ENCODE measurements at places on chromosomes 11 and 22.

DNA sequence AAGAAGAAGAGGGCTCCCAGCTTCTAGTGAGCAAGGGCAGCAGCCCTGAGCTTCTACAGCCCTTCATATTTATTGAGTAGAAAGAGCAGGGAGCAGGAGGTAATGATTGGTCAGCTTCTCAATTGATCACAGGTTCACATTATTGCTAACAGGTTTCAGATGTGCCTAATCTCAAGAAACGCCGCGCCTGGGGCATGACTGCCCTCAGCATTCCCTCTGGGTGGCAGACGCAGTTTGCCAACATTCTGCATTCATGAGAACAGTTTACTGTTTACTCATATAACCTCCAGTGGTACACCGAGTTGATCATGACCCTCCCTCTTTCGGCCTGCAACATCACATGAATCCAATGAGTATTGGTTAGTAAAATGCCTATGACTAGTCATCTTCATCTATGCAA, 4.7 kb upstream of the ZNF74 start:
- DNase-seq, result no peak

DNA sequence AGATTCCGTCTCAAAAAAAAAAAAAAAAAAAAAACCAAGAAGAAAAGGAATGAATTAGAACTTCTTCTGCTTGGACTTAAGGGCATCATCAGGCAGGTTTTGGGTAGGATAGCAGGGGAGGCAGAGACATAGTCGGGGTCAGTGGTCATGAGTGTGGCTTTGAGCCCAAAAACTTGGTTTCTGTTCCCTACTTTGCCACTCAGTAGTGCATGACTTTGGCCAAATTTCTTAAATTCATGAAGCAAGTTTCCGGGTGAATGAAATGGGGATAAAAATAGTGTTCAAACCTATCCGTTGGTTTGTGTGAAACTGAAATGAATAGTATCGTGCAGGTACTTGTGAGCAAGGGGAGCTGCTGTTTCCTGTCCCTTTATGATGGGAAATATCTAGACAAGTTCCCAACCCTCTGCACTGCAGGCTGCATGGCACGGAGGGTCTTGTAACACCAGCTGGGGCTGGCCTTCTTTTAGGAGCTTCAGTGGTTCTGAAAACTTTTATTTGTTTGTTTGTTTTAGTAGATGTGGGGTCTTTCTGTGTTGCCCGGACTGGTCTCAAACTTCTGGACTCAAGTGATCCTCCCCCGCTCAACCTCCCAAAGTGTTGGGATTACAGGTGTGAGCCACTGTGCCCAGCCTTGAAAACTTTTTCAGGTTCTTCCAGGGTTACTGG, 18.4 kb downstream of the NEAT1 start:
- no peak for DNase-seq

GRCh38 chr11:9739123-9739900, 75.4 kb downstream of the SWAP70 start:
- no peak for DNase-seq

DNA sequence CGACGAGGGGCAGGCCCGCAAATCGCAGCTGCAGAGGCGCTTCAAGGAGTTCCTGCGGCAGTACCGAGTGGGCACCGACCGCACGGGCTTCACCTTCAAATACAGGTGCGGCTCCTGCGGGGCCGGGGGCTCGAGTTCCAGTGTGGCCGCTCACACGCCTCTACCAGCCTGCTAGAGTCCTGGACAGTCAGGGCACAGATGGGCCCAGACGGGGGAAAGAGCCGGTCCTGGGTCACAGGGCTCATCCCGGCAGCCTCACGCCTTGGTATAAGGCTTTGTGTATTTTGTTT, 506 bp downstream of the MCM5 start:
- no peak for DNase-seq

DNA sequence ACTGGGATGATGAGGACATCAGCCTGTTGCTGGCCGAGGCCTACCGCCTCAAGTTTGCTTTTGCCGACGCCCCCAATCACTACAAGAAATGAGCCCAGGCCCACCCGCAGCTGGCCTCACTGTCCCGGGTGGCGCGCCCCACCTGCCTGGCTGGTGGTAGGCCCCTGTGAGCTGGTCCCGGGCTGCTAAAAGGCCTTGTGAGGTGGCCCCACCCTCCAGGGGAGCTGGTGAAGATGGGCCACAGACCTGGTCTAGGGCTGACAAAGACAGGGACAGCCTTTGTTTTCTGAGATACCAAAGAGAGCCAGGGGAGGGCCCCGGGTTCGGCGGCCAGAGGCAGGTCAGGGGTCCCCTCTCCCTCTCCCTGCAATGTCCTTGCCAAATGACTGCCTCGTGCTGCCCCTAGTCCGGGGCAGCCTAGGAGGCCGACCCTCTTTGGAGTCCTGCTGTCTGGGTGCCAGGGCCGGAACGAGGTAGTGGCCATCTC, 411.1 kb downstream of the TBC1D22A start:
- DNase-seq, result no peak

DNA sequence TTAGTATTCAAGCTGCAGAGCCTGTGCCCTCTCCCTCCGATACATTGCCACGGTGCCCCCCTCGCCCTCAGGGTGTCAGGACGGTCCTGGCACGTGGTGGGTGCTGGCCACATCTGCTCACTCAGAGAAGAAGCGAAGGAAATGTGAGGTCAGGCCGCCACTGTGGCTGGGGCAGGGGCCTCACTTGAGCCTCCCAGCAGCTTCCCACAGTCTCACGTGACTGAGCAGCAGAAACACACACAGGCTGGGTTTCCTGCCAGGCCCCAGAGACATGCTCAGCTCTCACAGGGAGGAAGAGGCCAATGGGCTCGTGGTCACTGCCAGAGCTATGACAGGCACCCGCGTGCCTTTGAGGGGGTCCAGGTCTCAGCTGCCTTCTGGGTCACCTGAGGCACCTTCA, 37.9 kb upstream of the PRR5 start:
- DNase-seq, result peak; percentile 24

GRCh38 chr11:76339221-76339620, 41.7 kb downstream of the THAP12 start:
- DNase-seq, result no peak

DNA sequence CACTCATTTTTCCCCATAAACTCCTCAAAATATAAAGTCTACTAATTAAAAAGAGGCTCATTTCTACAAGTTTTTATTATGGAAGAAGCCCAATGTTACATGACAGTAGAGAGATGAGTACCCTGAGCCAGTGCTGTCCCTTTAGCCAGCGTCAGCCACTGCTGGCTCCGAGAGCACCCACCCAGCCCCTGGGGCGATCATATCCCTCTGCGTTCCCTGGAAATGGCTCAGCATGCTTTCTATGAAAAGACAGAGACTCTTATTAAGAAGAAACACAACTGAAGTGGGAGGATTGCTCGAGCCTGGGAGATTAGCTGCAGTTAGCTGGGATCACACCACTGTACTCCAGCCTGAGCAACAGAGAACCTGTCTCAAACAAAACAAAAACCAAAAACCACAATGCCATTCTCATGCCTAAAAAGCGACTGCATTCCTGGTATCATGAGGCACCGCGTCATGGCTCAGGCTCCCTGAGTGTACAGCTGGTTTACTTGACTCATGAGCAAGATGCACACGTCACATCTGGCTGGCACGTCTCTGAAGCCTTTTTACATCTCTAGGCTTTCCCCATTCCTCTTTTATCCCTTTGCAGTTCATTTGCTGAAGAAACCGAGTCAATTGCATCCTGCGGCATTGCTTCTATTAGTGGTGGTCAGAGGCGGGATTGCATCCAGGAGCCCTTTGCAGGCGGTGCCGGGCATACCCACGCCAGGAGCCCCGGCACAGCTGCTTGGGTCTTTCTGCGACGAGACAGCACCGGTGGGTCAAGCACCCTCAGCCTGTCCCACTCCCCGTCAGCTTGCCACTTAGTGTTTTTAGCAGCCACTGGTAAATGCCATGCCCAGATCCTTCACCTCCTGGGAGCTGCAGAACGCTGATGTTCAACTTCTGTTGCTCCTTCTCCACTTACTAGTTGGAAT, 119.9 kb downstream of the CTTN start:
- DNase-seq, result no peak

DNA sequence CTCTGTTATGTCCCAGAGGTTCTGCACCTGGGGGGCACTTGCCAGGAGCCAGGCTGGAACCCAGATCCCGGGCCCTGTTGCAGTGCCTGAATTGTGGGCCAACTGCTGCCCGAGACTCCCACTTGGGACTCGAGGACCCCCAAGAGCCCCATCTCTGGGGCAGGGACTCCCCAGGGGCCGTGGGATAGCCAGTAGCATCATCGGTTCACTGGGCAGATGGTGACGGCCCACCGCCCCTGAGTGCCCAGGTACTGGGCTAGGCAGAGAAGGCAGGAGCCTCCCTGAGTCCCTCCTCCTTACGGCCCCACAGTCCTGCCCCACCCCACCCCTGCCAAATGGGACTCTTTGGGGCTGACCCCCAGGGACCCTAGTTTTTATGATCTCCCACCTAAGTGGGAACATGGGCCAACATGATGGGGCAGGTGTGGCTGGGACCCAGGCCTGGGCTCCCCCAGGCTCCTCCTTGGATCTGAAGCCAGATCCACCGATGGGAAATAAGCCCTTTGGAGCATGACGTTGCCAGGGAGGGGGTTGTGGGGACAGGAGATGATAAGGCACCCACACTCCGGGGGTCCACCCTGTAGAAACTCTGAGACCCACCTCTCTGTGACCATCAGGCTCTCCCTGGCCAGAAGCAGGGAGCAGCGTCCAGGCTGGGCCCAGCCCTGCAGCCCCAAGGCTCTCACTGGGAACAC, 94.5 kb upstream of the FGF3 start:
- no peak for DNase-seq

- DNase-seq, result no peak
These were observed 13.9 kb downstream of the CCDC157 start for GRCh38 chr22:30370641-30371230.

- DNase-seq, result no peak
These were observed 354.7 kb downstream of the LARGE1 start for GRCh38 chr22:33565580-33565995.

GRCh38 chr22:20291249-20291586, 23.1 kb upstream of the RTN4R start:
- no peak for DNase-seq

GRCh38 chr11:74050465-74050864, 41.6 kb upstream of the UCP3 start:
- no peak for DNase-seq

DNA sequence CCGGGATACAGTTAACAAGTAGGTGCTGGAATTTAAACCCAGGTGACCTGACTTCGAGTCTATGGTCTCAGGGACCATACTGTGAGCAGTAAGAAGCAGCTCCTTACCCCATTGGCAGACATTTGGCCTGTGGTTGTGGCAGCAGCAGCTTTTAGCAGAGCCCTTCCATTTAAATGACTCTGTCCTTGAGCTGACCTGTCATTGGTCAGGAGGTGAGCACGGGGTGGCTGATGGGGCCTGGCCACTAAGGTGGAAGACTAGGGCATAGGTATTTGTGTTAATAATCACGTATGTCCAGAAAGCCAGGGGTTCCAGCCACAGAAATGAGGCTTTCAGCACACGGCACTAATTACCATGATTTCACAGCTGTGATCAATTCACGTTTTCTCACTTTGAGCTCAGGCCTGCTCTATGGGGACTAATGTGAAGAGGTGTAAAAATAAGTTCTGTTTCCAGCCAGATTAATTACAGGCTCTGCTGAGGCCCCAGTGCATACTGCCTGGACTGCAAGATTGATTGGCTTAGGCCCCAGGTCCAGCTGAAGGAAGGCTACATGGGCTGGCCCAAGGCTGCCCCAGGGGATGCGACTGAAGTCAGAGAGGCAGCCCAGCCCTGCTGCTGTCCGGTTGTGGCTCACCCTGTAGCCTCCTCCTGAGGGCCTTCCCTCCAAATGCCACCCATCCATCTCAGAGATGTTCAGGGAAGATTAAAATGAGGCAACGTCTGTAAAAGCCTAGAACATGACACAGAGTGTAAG, 76.0 kb downstream of the FDX1 start:
- DNase-seq, result no peak

DNA sequence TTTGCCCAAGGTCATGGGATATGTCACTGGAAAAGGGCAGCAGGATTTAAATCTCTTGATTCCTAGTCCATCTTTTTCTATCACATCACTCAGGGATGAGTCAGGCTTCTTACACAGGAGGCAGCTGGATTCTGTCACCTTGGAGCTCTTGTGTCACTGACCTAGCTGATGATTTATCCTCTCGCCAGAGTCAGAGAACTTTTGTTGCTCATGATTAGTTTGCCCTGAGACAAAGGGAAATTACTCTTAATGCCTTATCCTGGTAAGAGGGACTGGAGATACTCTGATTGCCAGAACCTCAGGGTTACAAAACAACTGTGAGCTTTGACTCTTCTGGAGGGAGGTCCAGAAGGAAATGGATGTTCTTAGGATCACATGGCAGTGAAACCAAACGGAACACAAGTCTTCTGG, 10.1 kb downstream of the COA4 start:
- DNase-seq, result no peak

DNA sequence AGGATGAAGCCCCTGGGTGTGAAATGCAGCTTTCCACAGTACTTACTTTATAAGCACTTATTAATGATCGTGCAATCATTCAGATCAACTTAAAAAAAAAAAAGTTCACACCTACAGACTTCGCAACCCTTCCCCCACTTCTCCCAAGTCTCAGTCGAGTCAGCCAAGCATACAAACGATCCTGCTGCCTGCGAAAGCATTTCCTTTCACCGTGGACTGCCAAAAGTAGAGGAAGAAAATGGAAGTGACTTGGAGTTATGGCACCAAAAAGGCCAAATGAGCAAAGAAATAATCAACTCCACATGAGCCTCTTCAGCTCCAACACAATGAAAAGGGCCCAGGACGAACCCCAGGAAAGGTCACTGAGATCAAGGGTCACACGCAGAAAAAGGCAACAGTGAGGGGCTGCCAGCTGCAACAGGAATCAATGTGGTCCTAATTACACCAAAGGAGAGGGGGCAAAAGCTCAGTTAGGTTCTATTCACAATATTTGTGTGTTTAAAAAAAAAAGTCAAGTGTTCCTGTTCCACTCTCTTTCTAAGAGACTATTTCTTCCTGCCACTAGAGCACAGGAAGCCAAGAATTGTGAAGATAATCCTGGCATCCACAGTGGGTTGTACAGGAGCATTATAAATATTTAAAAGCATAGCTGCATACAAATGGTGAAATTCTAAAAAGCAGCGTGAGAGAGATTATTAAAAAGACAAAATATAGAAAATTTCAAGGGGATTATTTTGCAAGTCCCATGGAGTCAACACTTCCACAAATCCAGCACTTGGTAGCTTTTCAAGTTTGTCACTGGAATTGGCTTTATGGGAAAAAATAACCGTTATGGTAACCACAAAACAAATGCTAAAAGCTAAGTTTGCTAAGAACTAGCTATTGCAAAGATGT, 28.4 kb downstream of the CDON start:
- DNase-seq, result no peak

DNA sequence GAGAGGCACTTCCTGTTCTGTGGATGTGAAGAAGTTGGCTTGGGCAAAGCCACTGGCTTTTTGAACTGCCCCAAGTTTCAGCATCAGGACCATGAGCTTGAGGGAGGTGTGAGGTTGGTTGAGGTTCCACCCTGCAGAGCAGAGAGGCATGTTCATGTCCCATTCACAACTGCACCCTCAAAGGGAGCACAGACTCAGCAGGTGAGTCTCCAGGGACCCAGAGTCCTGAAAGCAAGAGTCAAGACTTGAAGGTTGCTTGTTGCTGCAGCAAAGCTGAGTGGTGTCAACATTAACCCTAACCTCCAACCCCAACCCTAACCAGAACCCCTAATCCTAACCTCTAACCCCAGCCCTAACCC, 556.3 kb downstream of the BRD1 start:
- no peak for DNase-seq

GRCh38 chr11:36395978-36396736, 100.1 kb downstream of the PRR5L start:
- DNase-seq, result no peak

- DNase-seq, result no peak
These were observed 15.2 kb downstream of the ELMOD1 start for GRCh38 chr11:107606141-107606540.
